ENCODE measurements at places on chromosomes 13 and 19. TPM values are rescaled to one million over a fixed set of nuclear protein-coding genes. Genes with fewer than 3 reads are reported as not detected.
A peak's percentile ranks its signal among the peaks of the same experiment; 100 is the strongest.

YJEFN3 gene
- 0.90 TPM for total RNA-seq

SLITRK6 gene
- 0.84 TPM for total RNA-seq

ATP8B3 gene
- 6.1 TPM for total RNA-seq

NLRP7 gene
- not detected for total RNA-seq

DNA sequence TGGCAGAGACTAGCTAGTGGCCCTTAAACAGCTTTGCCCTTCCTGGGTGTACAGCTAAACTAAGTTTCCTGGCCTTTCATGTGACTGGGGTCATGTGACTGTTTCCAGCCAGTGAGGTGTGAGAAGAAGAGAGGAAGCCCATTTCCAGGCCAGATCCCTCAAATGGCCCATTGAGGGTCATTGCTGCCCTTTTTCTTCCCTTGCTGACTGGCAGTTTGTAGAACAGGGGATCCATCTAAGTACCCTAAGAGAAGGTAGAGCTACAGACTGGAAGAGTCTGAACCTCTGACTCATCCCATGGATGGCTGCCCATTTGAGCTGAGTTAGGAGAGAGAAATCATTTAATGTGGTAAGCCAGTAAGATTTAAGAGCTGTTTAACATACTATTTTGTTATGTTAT lies 2.8 kb downstream of the SWSAP1 start:
- peak; percentile 73 for DNase-seq

Data from HT1080 (cell line).